ENCODE measurements at places on chromosomes 2 and 18.

GRCh38 chr2:147006736-147007141 lies 838.1 kb upstream of the ACVR2A start:
- DNase-seq = no peak

GRCh38 chr2:240165034-240165433 lies 24.6 kb upstream of the OTOS start:
- DNase-seq = no peak

GRCh38 chr2:200054681-200055468 lies 99.5 kb downstream of the MAIP1 start:
- DNase-seq = no peak

GRCh38 chr2:65255356-65255755 lies 27.7 kb downstream of the ACTR2 start:
- DNase-seq = no peak

GRCh38 chr18:48813321-48813720 lies 137.4 kb downstream of the SMAD7 start:
- DNase-seq = no peak

DNA sequence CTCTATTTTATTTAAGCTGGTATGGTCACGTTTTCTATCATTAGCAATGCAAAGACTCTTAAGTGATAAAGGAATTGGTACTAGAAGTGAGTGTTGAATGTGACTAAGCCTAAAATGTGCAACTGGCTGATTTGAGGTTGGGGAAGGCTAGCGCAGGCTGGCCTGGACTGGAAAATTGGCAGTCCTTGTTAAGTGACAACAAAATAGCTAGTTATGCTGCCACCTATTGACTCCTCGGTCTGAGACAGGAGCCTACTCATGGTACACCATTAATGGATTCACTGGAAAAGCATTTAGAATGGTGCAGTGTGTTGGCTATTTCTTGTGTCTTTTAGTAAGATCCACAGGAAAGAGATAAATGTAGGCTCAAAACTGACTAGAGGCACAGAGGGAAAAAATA lies 5.7 kb upstream of the WIPF1 start:
- DNase-seq = no peak

DNA sequence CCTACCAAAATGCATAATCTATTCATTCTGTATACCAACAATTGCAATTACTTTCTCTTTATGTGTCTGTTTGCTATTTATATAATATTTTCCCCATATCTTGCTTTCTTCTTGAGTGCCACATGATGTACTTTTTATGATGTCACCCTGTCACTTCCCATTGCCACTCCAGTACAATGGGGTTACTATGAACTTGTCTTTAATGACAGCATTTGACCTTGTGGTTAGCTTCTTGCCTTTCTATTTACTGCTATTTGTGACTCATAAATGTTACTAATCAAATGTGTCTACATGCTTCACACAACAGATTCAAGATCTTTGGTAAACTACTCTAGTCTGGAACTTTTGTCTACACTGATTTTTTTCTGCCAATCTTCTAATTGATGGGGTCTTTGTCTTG lies 486.3 kb downstream of the NR4A2 start:
- no peak for DNase-seq

GRCh38 chr2:134621939-134622705 lies 96.7 kb downstream of the TMEM163 start:
- no peak for DNase-seq

DNA sequence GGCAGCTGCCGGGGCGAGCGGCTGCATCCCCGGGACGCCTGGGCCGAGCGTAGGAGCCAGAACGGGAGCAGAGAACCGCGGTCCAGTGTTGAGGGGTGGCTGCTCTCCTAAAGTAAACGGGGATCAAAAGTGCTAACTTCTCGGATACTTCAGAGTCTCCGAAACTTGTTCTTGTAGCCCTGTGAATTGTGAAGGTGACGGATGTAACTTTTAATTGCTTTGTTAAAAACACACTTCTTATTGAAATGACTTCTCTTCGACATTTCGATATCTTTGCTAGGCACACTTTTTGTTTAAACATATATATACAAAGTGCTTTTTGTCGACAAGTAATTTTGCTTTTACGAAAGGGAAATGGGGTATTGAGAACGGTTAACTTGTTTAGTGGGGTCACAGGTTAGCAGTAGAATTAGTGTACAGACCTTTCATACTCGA lies 540 bp downstream of the ATP9B start:
- no peak for DNase-seq

DNA sequence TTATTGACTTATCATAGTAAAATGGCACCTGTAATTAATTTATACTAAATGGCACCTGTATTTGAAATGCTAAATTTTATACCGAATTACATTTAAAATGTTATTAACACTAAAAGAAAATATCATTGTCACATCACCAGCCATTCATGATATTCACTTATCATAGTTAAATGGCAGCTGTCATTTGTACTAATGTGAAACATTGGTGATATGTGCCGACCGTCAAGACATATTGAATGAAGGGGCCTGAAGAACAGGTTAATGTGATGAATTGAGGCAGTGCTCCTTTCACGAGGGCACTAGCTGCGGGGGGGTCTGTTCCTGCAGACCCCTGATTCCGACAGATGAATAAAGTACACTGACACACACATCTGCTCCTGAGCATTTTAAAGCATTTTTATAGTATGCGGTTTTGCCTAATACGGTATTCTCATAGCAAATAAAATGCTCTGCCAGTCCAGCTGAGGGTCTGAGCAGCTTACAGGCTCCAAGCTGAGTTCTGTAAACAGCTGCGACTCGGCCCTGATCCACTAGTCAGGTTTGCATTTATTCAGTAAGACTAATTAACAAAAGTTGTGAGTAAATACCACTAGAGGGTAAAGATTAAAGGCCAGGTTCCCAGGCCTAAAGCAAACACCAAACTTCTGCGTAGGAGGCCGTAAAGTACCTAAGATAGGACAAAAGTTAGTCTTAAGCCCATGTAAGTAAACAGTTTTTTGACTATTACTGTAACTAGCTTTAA lies 593.4 kb upstream of the NETO1 start:
- DNase-seq = peak; percentile 26

DNA sequence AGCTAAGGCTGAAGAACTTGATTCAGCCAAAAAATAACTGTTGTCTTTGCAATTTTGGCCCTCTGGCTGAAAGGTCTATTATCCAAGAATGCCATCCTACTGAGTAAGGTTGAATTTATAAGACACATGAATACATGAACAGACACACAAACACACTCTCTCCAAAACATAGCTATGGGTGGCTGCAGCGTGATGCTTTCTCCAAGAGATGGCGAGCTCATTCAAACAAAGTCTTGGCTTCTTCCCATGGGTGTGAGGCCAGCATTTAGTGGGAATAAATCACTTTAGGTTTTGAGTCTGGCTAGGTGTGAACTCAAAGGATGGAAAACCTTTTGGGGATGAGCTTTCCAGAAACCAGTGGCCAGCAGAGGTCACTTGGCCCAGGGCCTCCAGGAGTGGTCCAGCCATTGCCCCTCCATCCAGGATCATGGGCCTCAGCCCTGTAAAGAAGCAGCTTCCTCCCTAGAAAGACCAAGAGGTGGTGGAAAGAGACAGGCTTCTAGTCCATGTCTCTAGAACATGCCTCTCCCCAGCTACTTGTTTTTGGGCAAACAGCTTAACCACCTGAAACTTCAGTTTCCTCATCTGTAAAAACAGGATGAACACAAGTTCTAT lies 11.0 kb upstream of the OSR1 start:
- DNase-seq = no peak

DNA sequence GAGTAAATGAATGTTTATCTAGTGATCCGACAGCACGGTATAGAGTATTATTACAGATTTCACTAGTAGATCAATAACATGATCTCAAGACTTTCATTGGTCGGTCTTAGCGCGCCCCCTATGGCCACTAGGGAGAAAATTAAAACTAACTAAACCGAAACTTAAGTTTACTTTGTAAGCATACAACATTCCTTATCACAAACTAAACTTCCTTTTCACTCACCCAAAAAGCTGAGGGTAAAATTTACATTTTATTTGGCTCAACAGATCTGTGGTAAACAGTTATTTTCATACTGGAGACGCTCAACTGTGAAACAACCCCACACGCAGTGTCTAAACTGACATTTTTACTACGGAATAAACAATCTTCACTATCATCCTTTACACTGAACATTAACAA lies 215.6 kb upstream of the MAP2 start:
- no peak for DNase-seq

DNA sequence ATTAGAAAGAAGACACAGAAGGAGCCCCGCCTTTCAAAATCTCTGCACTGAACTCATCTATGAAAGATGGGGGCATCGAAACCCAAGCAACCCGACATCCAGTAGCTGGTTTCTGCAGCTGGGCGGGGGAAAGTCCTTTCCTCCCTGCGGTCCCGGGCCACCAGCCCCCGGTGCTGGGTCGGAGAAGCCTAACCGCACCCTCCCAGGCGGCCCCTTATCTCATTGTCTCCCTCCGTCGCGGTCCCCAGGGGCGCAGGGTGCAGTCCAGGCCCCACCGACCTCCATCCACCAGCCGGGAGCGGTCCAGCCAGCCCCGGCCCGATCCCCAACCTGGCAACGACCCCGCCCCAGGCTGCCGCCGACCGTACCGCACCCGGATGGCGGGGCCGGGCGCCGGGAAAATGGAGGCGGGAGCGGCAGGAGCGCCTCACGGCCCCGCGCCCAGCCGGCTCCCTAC lies 452 bp downstream of the RAPH1 start:
- DNase-seq = no peak

DNA sequence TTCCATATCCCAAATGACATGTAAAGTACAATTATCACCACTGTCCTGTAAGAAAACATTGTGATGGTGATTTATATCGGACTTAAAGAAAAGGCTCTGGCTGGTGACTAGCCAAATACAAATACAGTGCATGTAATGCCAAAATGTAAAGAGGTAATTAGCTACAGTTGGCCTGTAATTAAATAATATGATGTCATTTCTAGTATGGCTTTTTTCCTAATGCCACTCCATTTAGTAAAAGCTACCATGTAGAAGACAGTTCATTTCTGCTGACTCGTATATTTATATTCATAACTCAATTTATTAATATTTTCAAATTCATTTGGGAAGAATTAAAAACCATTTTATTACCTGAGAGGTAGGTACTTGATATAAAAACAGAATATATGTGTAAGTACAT lies 815.7 kb downstream of the ERBB4 start:
- no peak for DNase-seq

- no peak for DNase-seq
These were observed 5.8 kb downstream of the SMIM21 start for GRCh38 chr18:75421656-75422055.

DNA sequence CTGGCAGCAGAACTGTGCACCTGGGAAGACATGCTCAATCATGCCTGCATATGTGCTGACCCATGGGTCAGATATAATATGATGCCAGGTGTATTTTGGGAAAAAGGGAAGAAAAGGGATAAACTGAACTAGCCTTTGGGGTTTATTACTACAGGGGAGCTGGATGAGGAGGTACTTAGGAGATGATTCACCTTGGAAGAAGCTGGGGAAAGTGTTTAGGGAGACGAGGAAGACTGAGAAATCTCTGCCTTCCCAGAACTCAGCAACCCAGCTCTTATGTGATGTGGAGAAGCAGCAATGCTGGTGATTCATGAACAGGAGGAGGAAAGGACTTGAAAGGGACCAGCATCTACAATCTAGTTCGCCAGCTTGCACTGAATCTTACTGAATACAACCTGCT lies 110.2 kb downstream of the BARD1 start:
- DNase-seq = no peak

GRCh38 chr18:76450452-76451395 lies 44.3 kb downstream of the ZNF516 start:
- no peak for DNase-seq

- no peak for DNase-seq
These were observed 491 bp downstream of the RTN4 start for GRCh38 chr2:55049821-55050099.

DNA sequence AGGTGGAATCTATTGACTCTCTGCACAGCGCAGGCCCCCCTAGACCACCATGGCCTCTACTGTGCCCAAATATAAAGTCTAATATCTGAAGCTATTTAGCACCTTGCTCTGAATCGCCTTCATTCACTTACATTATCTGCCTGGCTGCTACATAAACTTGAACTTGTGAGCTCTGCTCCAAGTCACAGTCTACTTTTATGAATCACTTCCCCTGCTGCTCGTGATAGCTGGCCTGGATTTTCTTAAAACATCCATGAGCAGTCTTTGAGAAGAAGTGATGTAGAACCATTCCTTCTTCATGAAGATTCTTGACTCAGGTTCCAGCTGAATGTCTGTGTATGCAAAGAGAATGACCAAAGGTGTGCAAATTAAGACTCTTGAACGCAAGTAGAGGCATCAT lies 359.5 kb downstream of the RND3 start:
- no peak for DNase-seq

DNA sequence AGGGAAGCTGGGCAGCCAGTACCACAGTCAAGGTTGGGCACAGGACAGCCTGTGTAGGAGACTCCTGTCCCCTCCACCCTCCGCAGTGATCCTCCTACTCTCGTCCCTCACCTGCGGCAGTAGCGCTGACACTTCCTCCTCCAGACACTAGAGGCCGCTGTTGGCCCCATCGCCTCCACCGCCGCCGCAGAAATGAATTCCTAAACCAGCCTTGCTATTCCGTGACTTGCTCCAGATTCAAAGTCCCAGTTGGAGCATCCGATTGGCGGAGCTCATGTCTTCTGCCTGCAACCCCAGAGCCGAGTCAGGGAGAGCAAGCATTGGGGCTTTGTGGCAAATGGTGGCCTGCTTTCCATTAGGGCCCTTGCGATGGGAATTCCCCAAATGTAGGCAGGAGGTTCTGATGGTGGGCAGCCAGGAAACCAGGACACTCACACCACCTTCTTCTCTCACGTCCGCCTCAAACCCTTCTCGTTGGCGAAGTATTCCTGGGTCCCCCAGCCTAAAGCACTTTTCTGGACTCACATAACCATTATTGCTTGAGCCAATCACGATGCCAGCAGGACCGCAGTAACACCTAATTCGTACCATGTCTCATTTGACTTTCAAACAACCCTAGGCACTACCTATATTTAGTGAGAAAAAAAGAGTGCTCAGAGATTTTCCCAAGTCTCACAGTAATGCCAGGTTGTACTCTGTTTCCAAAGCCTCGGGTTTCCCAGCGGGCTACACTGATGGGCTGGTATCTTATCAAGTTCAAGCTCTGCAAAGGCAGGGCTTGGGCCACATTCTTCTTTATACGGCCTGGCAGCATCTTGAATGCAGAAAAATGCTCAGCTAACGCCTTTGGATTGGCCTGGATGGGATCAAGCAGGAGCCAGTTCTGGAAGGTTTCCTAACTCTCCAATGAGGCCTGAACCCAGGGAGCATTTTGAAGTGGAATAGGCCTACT lies 1.2 kb upstream of the DNAJB2 start:
- no peak for DNase-seq

DNA sequence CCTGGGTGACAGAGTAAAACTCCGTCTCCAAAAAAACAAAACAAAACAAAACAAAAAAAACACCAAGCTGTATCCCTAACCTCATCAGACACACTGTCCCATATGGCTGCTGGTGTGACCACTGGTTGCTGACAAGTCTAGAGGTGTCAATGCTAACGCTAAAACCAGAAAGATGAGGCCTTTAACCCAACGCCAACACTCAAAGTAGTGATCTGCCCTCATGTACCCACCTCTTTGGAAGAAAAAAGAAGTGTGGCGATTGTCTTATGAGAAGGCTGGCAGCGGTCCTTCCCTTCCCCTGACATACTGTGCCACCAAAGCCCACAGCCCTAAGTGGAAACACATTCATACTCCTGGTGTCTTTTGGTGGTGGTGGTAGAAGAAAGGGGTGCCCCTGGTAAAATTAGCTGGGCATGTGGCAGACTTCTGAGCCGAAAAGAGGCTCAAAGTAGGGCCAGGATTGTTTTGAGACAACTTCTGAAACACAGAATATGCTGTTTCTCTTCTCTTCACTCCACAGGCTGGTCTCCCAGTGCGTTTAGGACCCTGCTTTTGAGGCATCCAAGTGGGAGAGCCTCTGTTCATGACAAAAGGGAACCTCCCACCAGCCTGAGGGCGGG lies 9.8 kb downstream of the SERTAD2 start:
- DNase-seq = no peak
